ENCODE measurements at places on chromosomes 5 and 9.

DNA sequence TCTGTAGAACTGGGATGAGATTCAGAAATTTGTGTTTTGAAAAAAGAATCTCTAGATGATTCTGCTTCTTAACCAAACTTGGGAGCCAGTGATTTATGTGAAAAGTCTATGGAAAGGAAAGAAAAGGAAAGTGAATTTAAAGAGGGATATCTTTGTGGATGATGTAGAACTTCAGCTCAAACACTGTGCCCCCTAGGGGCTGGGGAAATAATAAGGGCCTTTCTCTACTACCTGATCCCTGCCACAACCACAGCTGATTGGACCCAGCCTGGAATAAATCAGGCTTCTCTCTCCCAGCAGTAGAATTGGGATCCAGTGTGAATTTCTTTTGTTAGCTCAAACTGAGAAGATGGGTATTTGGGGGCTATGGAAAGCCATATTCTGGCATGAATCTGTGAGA, 155.0 kb downstream of the PRELID2 start:
- no peak for DNase-seq

DNA sequence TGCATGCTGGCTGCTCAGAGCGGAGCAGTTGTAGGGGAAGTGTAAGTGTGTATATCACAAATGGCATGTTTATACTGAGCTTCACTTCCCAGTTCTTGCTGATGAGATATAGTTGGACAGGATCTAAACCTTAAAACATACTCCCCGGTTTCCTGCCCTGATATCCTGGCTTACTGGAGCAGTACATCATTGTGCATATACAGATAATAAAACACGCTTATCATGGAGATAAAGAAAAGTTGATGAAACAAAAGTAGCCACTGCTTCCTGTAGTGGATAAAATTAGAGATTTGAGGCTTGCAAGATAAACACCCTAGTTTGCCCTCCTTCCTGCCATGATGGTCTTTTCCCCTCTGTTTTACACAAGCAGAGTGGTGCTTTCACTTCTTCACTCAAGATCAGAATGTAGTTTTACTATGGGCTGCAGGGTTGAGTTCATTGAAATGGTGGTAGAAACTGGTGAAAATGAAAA, 15.0 kb downstream of the NPR3 start:
- DNase-seq: no peak

GRCh38 chr5:91457681-91458058, 74.6 kb upstream of the ARRDC3 start:
- no peak for DNase-seq

DNA sequence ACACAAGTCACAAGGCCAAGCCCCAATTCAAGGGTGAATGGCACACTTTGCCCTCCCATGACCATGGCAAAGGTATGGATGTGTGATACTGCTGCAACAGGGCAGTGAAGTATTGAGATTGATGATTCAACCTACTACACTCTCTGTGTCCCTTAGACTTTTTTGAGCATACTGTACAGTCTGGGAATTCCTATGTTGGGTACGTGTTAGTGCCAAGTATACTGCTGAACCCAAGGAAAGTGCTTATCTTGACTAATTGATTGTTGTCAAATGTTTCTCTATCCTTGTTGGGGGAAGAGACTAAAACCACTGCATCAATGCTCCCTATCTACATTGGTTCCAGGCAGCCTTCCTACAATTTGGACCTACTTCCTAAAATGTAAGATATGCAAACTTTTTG, 93.7 kb downstream of the NDFIP1 start:
- no peak for DNase-seq

GRCh38 chr9:88437210-88438146, 49.2 kb downstream of the SPIN1 start:
- DNase-seq: no peak

DNA sequence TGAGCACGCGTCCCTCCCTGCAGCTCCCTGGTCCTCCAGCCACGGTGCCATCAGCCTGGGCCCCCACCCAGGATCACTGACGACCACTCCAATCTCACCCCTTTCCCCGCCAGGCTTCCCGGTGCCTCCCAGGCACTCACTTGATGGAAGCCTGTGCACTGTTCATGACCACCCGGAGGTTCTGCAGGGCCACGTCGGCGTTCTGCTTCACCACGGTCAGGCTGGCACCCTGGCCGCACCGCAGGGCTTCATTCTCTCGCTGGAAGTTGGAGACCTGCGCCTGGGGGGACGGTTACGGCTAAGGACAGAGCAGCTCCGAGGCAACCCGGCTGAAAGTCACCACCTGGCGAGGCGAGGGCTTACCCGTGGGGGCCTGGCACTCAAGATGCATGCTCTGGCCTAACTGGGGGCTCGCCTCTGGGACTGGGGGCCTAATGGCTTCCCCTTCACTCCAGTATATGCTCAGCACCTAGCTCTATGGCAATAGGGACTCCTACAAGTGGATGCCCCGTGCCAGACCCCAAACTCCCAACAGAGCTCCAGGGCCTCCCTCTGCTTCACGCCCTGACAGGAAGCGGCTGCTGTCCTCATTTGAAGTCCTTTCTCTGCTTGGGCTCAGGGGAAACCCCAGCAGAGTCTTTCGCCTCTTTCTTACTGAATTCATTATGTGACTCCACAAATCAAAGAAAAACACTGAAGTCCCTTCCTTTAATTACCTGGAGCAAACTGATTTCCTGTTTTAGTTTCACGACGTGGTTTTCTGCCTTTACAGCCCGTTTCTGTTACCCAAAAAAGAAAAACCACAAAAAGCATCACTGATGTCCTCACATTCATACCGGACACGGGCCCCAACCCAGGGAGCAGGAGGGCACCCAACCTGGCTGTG, 4.2 kb upstream of the SNAPC4 start:
- DNase-seq: no peak

- DNase-seq: no peak
Measured at GRCh38 chr9:113416149-113416721, 5.7 kb downstream of the C9orf43 start.
